Activated CD4-positive, alpha-beta T cell treated with anti-CD3 and anti-CD28 coated beads, Interleukin-2, amount 10 ng/mL, durations not matched to agents 7 days and 5 days (primary cell): ENCODE measurements at places on chromosomes 4 and X.

DNA sequence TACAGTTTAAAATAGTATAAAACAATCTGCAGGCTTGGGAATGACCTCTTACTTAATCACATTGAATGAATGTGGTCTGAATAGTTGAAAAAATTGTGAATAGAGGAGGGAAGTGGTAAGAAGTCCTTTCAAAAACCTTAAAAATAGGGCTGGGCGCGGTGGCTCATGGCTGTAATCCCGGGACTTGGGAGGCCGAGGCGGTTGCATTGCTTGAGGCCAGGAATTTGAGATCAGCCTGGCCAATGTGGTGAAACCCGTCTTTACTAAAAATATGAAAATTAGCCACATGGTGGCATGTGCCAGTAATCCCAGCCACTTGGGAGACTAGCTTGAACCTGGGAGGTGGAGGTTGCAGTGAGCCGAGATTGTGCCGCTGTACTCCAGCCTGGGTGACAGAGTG is 36.5 kb downstream of the HERC3 start:
- no peak for DNase-seq

DNA sequence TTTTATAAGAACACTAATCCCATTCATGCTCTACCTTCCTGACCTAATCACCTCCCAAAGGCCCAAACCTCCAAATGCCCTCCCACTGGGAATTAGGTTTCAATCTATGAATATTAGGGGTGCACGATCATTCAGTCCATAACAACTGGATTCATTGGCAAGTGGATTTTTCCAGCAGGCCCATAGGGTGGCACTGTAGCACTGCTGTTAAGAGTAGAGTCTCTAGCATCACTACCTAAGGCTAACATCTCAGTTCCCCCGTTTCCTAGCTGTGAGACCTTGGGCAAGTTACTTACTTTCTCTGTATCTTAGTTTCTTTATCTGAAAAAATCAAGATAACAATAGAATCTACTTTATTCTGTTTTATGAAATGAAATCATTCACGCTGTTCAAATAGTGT is 315.8 kb downstream of the STIM2 start:
- no peak for DNase-seq

DNA sequence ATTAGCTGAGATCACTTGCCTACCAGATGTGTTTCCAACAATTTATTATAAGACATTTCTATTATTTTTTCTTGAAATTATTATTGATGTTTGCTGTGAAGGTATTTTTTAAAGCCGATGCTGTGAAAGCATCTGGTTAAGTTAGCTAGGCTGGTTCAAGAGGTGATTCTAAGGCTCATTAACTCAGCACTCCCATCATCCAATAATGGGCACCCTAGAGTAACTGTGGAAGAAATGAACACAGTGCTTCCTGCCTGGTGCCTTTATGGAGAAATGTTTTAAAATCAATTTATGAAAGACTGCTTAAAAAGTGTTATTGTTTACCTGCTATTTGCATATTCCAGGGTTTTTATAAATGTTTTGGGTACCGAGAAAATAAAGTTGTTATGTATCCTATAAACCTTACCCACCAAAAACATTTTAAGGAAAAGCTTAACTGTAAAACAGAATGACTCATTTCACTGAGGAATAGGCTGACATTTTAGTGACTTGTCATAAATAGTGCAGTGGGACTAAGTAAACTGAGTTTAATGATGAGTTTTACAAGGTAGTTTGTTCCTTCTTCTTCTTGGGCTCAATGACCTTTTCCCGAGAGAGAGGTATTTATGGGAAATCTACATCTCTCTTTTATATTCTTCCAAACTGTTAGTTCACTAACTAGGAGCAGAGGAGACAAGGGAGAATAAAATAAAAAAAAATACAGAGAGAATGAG is 310.0 kb upstream of the AADAT start:
- DNase-seq: no peak

- peak; percentile 14 for DNase-seq
These were observed 6.0 kb downstream of the GAGE10 start for GRCh38 chrX:49309401-49309981.

DNA sequence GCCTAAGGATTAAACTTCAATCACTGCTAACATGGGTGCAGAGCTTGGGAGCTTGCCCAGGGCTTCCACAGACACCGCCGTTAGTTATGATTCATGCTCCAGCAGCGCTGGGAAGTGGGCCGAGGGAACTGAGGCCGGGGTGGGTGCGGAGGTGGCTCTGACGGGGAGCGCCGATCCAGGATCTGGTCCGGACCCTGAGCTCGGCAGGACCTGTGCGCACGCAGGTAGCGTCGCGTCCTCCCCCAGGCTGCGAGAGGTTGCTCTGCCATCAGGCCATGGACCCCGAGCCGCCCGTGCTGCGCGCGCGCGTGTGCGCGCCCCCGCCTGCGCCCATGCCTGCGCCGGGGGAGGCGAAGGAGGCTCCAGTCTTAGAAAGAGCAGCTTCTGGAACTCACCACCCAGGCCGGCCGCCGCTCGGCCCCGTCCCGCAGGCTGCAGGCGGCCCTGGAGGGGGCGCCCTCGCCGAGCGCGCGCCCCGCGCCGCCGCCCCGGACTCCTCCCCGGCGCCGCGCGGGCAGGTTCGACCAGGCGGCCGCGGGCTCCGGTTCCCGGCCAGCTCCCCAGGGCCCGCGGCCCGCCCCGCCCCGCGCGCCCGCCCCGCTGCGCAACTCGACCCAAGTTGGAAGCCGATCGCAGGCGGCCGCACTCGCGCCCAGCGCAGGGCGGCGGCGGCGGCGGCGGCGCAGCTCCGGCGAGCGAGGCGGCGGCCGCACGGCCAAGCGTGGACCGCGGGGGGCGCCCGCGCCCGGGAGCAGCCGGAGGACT is 732 bp upstream of the ADRA2C start:
- DNase-seq: no peak

GRCh38 chrX:133413218-133413925 is 1.9 kb downstream of the GPC4 start:
- no peak for DNase-seq

DNA sequence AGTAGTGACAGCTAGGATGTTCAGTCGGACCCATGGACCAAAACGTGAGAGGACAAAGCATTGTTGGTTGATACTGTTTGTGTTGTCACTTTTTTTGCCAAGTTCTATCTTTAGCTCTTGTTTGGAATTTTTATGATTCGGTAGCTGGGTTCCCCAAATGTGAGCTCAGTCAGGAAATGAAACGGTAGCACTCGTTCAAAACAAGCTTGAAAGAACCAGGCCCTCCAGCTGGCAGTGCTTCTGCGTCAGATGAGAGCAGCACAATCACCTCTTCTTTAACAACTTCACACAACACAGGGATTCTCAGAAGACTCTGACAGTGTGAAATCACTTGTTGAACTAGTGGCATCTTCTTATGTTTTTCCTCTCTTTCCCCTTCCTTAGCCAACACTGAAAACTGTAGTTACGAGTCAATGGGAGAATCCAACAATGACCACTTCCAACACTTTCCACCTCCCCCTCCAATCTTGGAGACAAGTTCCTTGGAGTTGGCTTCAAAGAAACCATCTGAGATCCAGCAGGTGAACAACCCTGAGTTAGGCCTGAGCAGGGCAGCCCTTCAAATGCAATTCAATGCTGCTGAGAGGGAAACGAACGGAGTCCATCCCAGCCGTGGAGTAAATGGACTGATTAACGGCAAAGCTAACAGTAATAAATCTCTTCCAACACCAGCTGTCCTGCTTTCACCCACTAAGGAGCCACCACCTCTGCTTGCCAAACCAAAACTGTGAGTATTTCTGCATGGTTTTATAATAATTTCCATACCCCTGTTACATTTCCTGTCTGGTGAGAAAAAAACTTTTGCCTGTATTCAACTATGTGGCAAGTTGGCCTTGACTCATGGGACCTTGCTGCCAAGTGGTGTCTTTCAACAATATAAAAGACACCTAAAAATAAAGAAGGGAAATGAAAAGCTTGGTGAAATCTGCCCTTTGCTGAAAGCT is 214.6 kb downstream of the PALLD start:
- DNase-seq: no peak

GRCh38 chrX:79081895-79082512 is 62.5 kb upstream of the GPR174 start:
- DNase-seq: peak; percentile 41

GRCh38 chr4:41427931-41428600 is 109.9 kb upstream of the LIMCH1 start:
- no peak for DNase-seq

- no peak for DNase-seq
These were observed 650.3 kb upstream of the FAM241A start for GRCh38 chr4:111494971-111495370.

GRCh38 chr4:174192943-174193342 is 90.5 kb downstream of the FBXO8 start:
- no peak for DNase-seq

GRCh38 chr4:152460488-152460887 is 75.4 kb downstream of the FBXW7 start:
- DNase-seq: no peak

- DNase-seq: peak; percentile 82
These were observed at the start of gene MAGEE1 for GRCh38 chrX:76427560-76428242. MAGEE1 (plus strand) TSS chrX:76427710; CDS start chrX:76427931, 221 bp downstream.

GRCh38 chr4:185122681-185123345 is 20.3 kb upstream of the SLC25A4 start:
- DNase-seq: no peak

GRCh38 chr4:79495447-79495846 is 87.4 kb upstream of the GK2 start:
- DNase-seq: no peak

GRCh38 chr4:105989485-105990242 is 94.4 kb downstream of the NPNT start:
- DNase-seq: no peak

DNA sequence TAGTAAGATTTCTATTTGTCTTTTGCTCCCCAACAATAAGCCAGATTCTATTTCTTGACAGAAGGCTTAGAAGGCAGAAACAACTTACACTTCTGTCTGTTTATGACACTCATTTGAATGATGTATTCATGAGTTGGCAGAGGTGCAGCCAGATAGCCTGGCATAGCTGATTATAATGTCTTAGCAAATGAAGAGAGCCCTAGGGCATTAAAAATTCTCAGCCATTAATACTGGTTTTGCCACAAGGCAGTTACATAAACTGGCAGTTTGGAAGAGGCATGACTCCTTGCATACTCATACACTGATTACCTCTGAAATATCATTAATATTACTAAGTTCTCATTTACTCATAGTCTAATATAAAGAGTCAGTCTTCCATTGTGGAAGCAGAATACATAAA is 728.5 kb upstream of the NDST4 start:
- no peak for DNase-seq

DNA sequence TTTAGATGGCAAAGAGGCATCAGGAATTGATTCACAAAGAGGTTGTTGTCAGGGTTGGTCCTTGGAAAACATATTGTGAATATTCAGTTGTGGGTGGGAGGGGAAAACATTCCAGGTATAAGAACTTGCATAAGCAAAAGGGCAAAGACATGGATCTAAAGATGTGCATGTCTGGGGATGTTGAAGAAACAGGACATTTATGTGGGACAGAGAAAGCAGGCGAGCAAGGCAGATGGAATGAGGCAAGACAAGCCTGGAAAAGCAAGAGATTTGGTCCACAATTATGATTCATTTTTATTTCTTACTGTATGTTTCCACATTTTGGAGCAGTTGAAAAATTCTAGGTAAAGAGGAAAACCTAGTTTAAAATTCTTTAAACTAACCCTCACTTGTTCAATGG is 134.9 kb upstream of the CXXC4 start:
- no peak for DNase-seq

DNA sequence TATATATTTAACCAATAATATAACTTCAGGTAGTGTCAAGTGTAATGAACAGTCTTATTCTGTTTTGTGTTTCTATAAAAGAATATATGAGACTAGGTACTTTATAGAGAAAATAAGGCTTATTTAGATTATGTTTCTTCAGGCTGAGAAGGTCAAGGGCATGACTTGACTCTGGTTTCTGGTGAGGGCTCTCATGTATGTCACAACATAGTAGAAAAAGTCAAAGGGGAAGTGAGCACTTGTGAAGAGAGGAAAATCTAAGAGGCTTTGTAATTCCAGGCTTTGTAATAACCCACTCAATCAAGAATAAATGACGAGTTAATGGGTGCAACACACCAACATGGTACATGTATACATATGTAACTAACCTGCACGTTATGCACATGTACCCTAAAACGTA is 27.6 kb downstream of the PRR32 start:
- DNase-seq: no peak
